Thoracic aorta (tissue), 2 donors: ENCODE measurements at places on chromosomes 6 and 20.

DNA sequence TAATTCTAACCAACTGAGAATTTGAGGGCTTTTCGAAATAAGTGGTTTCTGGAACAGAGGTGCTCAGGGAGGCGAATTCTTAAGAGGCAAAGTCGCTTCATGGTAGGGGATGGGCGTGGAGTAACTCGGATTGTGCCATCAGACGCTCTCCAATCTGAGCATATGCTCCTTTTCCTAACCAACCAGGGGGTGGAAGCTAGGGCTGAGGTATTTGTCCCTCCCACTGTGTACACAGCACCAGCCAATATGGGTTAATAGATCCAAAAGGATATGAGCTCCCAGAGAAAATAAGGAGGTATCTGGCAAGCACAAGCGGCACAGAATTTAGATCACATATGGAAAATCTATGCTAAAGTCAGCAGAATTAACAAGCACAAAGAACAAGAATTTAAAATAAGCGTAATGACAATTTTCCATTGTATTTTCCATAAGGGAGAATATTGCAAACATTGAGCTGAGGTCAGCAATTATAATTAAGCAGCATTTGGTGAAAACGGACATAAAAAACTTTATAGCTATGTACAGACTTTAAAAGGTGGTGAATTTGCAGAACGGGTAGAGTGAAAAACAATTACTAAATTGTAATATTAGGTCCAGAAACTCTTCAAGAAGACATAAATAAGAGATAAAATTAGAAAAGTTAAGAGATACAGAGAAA lies 55.0 kb upstream of the PHACTR1 start:
- DNase-seq = no peak

GRCh38 chr6:168264593-168265335 lies 54.8 kb downstream of the DACT2 start:
- no peak for DNase-seq

DNA sequence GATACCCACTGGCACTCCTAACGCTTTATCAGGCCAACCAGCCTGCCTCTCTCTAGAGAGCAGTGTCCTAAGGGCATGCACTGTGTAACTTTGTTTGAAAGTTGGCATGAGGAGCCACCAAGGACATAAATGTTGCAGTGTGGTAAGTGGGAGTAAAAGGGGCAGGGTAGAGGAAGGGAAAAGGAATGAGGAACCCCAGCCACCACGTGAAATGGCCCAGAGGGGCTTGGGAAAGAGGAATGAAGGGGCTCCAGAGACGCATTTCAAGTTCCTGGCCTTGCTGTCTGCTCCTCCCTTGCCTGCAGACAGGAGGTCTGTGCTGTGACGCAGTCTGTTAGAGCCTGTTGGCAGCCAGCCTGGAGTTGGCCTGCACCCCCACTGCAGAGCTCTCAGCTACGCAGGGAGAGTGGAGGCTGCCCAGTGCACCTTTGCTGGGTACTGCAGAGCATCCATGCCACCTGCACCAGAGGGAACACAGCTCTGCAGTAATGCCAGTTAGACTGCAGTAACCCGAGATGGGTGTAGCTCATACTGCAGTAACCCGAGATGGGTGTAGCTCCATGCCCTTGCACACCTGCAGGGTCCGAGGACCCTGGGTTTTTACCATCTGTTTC lies 86.8 kb upstream of the SNAP25 start:
- DNase-seq = no peak

DNA sequence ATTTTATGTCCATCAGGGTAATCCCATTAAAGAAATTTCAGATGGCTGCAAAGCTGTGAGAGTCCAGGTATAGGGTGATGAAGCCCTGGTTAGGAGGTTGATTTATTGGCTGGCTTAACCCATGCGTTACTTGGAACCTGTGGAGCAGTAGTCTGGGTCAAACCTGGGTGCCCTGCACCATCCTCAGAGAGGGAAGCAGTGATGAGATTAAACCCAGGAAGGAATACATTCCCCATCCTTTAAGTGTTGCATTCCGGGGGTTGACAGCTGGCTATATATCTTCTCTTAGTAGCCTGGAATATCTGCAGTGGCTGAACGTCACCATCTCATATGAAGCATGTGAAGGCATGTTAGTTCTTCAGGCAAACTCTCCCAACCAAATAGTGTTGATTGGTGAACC lies 44.9 kb upstream of the JAG1 start:
- no peak for DNase-seq

- DNase-seq = no peak
Measured at GRCh38 chr20:14055127-14055742, 59.9 kb downstream of the MACROD2 start.

GRCh38 chr6:158548418-158549161 lies 11.3 kb upstream of the TMEM181 start:
- no peak for DNase-seq

GRCh38 chr20:58646703-58647102 lies 4.4 kb upstream of the STX16 start:
- DNase-seq = no peak

DNA sequence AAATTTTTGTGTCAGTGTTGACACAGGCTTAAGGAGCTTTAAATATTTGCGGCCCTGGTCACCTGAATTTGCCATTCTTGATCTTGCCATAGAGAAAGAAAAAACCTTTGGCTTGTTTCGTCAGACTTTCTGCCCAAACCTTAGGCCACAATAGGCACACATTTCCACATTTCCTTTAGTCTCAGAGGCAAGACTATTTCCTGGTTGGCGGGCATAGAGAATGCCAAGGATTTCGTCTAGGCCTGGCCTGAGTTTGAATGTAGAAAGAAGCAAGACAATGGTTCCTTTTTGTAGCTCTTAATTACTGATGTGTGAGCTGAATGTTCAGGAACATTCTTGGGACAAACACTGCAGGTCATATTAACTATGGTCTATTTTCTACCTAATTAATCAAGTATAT lies 108.1 kb downstream of the TRMT11 start:
- no peak for DNase-seq

GRCh38 chr6:81613606-81614005 lies 138.9 kb downstream of the TENT5A start:
- no peak for DNase-seq

GRCh38 chr6:61592238-61592637 lies 693.8 kb downstream of the KHDRBS2 start:
- no peak for DNase-seq

GRCh38 chr20:13928901-13929300 lies 61.5 kb downstream of the SEL1L2 start:
- no peak for DNase-seq

DNA sequence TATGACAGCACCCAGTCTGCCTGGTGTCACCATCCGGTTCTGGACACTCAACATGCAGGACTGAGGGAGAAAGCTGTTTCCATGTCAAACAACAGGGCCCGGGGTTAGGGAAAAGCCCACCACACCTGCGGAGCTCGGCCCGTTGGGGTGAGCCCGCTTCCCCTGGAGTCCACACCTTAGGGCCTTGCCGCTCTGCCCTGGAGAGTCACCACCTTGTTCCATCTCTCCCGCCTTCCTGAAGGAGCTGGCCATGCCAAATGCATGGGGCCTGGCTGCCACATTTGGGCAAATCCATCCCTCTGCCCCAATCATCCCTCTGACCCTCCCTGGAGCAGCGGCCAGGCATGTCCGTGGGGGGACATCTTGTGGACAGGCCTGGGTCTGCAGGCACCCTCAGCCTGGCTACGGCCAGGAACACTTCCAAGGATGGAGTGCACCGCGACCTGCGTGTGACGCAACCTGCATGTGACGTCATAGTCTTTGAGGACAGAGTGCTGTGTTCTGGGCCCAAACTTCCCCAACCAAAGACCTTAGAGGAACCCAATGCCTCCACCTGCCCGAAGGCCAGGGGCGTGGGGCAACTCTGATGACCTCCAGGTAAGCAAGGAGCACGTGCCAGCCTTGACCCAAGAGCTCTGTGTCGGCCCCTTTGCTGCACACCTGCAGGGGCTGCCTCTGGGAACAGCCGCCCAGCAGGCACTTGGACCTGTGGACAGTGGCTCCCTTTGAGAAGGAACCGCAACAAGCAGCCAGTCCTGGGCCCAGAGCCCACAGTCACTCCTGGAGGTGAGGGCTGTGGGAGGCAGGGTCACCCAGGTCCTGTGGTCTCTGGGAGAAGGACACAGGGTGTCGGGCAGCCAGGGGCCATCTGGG lies 1.7 kb downstream of the CABLES2 start:
- DNase-seq = no peak

DNA sequence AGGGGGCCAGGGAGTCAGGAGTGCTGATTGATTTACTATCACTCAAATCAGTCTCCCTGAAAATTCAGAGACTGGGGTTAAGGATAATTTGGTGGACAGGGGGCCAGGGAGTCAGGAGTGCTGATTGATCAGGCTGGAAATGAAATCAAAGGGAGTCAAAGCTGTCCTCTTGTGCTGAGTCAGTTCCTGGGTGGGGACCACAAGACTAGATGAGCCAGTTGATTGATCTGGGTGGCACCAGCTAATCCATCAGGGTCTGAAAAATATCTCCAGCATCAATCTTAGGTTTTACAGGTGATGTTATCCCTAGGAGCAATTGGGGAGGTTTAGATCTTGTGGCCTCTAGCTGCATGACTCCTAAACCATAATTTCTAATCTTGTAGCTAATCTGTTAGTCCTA lies 6.1 kb upstream of the AFG1L start:
- DNase-seq = no peak

GRCh38 chr6:47851091-47851490 lies 69.3 kb downstream of the OPN5 start:
- DNase-seq = no peak

- DNase-seq = no peak
Measured at GRCh38 chr6:48078120-48078519, 32.9 kb downstream of the PTCHD4 start.

- no peak for DNase-seq
Measured at GRCh38 chr6:32177183-32177787, 920 bp upstream of the RNF5 start.

DNA sequence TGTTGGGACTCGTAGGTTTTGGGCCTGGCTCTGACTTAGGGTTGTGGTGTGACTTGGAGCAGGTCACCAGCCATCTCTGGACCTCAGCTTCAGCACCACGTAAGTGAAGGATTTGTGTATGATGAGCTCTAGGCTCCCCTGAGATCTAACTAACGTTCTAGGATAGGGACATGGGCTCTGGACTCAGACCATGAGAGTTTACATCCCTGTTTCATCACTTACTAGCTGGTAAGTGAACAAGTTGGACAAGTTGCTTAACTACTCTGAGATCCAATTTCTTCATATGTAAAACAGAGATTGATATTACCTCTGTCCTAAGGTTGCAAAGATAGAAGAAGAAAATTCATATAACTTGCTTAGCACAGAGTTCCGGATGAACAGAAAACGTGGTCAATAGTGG lies 20.3 kb upstream of the PNPLA1 start:
- no peak for DNase-seq

DNA sequence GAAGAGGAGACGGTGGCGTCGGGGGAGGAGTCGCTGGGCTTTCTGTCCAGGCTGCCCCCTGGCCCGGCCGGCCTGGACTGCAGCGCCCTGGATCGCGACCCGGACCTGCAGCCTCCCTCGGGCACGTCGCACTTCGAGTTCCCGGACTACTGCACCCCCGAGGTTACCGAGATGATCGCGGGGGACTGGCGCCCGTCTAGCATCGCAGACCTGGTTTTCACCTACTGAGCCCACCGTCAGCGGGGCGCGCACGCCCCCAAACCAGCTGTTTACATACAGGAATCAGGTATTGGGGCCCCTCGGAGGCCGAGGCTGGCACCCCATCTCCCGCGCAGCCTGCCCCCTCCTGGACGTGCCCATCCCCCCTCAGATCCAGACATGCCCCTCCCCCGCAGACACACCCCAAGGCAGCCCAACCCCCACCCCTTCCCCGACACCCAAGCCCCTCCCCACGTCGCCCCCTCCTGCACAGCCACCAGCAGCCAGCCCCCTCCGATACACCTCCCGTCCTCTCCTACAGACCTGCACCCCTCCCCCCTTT lies 1.4 kb downstream of the SOX12 start:
- peak; percentile 55 for DNase-seq

DNA sequence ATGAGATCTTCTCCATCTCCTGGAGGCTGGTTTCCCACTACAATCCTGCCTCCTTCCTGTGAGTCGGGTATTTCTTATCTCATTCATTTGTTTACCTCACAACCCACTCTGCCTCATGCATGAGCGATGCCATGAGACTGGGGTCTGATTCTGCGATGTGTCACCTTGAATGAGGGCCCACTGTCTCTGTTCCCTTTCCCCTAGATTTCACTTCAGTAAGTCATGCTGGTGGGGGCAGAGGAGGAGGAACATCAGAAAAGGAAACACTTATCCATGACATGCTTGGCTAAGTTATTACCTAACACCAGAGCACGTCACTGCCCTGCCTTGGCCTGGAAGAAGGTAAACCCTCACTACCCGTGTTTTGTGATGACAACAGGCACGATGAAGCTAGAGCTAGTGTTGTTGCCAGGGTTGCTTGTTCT lies 337.4 kb upstream of the PRDM1 start:
- no peak for DNase-seq

- no peak for DNase-seq
Measured at GRCh38 chr6:118706702-118707101, 55.3 kb upstream of the CEP85L start.

DNA sequence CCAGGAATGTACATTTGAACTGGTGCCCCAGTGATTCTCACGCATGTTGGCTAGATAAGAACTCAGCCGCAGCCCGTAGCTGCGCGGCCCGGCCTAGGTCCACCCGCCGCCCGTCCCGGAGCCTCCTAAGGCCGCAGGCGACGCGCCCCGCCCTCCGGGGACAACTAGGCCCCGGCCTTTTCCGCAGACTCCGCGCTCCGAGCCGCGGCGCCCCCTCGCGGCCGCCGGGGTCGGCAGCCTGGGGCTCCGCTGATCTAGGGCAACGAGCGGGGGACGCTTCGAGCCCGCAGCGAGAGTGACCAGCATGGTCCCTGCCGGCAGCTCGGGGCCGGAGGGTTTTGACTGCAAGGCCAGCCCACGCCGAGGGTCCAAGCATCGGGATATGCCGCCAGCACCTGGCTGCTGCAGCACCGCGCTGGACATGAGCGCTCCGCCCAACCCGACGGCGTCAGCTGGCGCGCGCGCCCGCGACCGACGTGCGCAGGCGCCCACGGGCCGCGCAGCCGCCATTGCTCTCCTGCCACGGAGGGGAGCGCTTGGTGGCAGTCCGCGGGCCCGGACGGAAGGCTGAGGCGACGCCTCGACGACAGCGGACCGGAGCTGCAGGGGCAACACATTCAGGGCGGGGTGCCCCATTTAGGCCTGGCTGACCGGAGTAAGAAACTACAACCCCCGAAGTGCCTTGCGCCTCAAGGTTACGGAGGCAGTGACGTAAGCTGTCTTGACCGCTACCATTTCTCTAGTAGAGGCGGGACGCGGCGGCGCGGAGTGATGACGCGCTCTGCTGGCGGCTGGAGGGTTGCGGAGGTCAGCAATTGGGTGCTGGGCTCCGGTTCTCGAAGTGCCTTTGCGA lies at the start of gene AP5S1:
Gene AP5S1, plus strand, starts transcription at position 500 of the 853 bp plus-strand sequence. CDS start 1,571 bp downstream, outside the sequence.
- DNase-seq = peak; percentile 93

DNA sequence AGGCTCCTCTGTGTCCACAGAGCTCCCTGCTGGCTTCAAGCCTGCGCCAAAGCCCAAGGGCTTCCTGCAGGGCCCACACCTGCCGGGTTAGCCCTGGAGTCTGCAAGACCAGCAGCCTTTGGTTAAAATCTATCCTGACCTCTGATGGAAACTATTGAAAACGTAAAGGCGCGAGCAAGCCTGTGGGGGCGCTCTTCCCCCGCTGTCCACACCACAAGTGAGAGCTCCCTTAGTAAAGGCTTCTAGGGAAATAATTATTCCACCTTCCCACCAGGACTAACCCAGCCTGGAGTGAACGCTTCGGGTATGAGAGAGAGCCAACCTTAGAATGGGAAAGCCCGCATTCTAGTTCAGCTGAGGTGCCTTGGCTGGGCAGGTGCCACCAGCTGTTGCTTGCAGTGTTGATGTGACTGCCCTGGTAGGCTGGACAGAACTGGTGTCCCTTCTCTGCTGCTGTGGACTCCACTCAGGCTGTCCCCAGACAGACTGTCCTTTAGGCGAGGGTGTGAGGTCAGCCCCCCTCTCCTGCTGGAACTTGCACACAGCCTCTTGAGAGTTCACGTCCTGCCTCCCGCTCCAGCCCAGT lies 68.7 kb downstream of the SYTL3 start:
- DNase-seq = no peak
